ENCODE measurements at places on chromosomes 3 and 15.

DNA sequence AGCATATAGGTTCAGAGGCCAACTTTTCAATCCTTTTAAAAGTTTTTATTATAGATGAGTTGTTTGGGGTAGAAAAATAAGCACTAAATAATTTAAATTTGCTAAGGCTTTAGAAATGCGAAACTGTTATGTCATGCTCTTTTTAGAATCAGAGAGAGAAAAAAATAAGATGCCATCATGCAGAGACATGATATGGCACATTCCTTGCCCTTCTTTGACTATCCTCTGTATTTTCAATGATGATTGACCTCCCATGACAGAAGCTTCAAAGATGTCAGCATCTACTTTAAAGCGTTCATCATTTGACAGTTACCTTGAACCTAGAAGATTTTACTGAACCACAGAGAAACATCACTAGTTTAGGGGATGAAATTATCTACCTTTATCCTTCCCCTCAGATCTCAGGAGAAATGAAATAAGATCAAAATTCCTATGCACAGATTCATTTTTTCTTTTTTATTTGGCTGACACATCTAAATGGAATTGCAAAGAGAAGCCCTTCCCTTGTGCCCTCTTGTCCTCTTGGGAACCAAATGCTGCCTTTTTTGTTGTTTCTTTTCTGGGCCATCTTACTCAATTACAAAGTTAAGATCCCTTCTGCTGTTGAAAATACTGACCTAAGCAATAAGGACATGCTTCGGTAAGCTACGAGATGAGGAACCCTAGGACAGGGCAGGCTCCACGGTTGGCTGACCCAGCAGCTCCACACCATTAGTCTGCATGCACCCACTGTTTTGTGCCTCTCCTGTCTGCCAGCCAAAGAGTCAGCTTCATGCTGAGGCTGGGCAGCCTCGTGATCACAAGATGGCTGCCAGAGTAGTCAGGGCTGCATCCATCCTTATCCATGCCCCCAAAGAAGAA, 289.7 kb upstream of the TPM1 start:
- no peak for DNase-seq

- no peak for DNase-seq
Observed at GRCh38 chr3:160780245-160780644, 24.2 kb downstream of the PPM1L start.

- no peak for DNase-seq
Observed at GRCh38 chr3:51945926-51946705, 4.0 kb downstream of the PARP3 start.

GRCh38 chr3:128799653-128800052, 73.7 kb downstream of the RAB7A start:
- no peak for DNase-seq

DNA sequence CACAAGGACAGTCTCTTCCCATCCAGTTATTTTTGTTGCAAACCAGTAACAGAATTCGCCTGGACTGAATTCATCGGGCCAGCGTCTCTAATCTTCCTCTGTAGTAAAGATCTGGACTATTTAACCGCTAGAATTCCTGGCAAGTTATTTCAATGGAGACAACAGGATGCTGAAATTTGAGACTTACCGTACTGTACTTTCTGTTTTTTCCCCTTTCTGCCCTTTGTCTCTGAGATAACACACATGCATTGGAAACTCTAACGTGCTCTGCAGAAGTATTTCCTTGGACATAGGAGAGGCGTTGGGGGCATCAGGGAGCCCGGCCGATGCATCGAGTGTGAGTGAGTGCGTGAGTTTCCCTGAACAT, 61.5 kb downstream of the ASB7 start:
- no peak for DNase-seq

- DNase-seq, result no peak
Observed at GRCh38 chr3:52372822-52373504, 56.8 kb downstream of the DNAH1 start.
